ENCODE measurements at places on chromosomes 13 and 19.

- no peak for DNase-seq
Measured at GRCh38 chr19:52542984-52543664, 15.7 kb downstream of the ZNF808 start.

- no peak for DNase-seq
Measured at GRCh38 chr19:19335408-19336158, 15.0 kb downstream of the MAU2 start.

GRCh38 chr13:107873926-107874325 lies 341.4 kb downstream of the LIG4 start:
- no peak for DNase-seq

DNA sequence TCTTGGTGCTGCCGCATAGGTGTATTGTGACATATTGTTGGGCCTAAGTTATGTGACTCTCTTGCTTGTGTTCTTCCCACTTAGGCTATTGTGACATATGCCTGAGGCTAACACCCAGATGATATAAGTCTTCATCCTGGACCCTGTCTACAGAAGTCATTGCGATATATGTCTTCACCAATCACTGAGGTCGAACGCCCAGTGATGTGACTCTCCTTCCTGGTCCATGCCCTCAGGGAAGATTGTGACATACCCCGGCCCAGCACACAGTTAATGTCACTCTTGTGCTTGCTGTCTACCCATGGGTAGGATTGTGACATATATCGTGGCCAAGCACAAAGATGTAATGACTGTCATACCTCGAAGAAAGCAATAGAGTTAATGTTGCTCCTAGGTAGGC lies 16.9 kb upstream of the ZNF730 start:
- DNase-seq: no peak

GRCh38 chr13:99031832-99032231 lies 54.0 kb upstream of the DOCK9 start:
- no peak for DNase-seq
